ENCODE measurements at places on chromosomes 5 and 9.

GRCh38 chr9:97362777-97363545, 48.9 kb upstream of the TDRD7 start:
- no peak for DNase-seq

GRCh38 chr5:54696931-54697330, 179.4 kb downstream of the SNX18 start:
- DNase-seq = no peak

DNA sequence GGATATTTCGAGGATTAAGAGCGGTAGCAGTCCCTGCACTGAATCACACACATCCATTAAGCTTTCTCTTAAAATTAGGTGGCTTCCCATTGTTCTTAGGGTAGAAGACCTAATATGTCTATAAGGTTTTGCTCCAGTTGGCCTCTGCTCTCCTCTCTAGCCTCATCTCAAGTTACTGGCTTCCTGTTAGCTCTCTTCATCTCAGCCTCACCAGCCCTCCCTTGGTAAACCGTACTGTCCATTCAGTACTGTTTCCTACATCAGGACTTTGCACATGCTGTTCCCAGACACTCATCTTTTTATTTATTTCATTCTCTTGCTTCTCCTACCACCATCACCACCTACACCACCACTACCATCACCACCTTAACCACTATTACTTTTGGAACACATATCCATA, 428.6 kb downstream of the PDE4D start:
- no peak for DNase-seq

- DNase-seq = no peak
Observed at GRCh38 chr5:2991884-2992283, 240.4 kb upstream of the IRX2 start.

DNA sequence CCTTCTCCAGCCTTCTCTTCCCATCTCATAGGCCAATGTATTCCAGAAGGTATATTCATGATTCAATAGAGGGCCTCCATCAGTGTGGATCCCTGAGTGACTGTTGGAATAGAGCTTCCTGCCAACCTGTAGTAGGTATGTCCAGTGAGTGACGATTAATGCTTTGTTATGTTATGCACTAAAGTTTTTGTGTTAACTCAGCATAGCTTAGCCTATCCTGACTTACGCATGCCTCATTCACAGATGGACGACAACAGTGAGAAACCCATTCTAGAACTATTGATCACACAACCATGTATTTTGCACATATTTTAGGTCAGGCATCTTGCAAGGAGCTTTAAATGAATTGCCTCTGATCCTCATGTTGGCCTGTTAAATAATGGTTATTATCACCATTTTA, 225.5 kb upstream of the TRIM32 start:
- no peak for DNase-seq

DNA sequence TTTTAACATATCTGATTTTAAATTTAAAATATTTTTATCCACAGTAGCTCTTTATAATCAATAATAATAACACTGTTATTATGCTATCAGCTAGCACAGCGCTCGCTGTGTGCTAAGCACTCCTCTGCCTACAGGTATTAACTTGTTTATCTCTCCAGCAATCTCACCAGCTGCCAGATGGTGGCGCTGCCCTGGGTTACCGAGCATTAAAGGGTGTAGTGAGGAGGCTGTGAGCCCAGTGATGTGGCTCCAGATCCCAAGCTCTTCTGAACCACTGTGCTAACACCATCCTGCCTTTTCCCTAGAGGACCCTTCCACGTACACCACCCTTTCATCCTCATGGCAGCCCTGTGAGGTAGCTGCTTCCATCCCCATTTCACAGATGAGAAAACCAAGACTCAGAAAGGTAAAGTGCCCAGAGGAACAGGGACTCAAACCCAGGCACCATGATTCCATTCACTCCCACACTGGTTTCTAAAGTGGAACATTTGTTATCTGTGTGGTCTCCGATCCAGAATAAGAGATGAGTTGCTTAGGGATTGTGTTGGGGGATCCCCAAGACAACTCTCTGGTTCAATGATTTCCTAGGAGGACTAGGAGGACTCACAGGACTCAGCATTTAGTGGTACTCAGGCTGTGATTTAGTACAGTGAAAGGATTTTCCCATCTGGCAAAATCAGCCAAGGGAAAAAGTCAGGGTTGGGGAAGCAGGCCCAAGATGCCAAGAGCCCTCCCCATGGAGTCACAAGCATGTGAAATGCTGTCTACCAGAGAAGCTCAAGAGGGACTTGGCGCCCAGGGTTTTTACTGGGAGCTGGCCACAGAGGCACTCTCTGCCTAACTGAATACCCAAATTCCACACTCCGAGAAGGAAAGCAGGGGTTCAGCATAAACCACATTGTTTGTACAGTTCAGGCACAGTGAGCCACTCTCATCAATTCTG, 7.0 kb downstream of the IGFBPL1 start:
- no peak for DNase-seq

- no peak for DNase-seq
Observed at GRCh38 chr5:56006094-56006493, 11.3 kb upstream of the IL6ST start.

- no peak for DNase-seq
Observed at GRCh38 chr9:73269430-73270101, 117.9 kb downstream of the ANXA1 start.

DNA sequence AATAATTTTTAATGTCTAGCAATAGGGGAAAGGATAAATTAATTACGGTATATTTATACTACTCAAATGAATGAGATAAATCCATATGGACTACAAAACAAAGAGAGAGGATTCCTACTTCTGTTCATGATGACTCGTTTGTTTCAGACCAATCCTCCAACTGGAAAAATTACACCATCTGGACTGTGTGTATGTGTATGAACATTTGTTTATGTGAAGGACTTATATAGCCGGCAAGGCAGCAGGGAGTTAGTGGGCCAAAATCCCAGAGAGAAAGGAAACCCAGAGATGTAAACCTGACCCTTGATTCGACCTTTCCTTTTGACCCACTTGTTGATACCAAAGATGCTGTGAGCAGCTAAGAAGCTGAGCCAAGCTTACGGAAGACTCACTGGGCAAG, 20.1 kb downstream of the PDE6A start:
- no peak for DNase-seq

DNA sequence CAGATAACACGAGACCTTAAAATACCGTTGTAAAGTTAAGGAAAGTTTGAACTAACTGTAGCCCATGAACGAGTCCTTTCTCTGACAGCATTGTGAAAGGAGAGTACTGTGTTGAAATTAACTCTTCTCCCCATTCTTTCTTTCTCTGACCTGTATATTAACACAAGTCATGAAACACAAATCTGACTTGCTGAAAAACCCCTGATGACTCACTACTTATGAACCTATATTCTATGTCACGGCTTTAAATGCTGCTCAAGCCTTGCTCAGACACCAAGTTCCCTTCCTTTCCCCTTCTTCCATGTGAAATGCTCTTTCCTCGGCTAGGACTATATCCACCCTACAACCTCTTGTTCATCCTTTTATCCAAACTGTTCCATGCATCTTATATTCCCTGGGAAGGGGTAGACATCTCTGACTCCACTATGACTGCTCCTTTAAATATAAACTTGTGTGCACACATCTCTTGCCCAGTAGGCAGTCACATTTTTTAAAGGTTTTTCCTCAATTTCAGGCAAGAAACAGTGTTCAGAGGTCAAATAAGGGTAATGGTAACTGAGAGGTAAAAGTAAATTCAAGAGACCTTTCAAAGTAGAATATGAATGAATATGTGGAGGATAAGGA, 142.9 kb downstream of the NFIB start:
- DNase-seq = no peak

GRCh38 chr5:97071101-97071500, 71.3 kb downstream of the LIX1 start:
- peak; percentile 29 for DNase-seq

DNA sequence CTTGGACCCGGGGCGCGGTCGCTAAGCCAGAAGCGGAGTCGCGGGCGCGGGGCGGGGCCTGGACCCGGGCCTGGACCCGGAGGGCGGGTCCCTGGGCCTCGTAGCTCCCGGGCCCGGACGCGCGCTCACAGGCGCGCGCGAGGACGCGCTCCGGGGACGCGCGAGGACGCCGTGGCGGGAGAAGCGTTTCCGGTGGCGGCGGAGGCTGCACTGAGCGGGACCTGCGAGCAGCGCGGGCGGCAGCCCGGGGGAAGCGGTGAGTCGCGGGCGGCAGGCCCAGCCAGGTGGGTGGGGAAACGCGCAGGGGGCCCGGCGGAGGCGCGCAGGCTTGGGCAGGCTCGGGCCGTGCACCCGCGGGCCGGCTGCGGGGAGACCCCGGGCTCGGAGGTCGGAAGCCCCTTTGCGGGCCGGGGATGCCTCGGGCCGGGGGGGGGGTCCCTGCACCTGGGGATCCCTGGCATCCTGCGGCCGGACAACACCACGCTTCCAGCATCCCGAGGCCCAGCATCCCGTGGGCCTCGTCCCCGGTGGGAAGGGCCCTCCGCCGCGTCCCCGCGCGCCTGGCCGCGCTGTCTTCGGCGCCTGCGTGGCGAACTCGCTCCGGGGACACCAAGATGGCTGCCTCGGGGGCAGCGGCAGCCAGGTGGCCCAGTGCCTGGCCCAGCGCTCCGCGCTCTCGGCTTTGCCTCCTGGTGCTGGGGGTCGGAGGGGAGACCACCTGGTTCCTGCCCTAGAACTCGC, at the start of gene SFXN1:
TSS of gene SFXN1 (plus strand) at position 177 of the 741 bp plus-strand sequence. CDS start 13,544 bp downstream, outside the sequence.
- peak; percentile 97 for DNase-seq

GRCh38 chr9:97357056-97357455, 49.6 kb downstream of the CCDC180 start:
- no peak for DNase-seq

DNA sequence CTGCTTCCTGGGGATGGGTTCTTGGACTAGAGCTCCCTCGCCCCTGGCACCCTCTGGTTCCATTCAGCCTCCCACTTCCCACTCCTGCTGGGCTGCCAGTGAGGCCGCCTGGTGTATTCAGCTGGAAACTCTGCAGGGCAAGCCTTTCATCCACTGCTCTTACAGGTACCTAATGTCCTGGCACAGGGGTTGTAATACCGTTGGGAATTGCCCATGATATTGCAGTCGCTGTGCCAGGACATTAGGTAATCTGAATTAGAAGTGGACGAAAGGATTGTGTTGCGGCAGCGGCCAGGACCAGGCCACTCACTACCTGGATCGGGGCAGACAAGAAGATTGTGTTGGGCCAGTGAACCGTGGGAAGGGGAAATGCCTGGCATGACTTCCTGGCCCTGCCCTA, 13.1 kb downstream of the TMOD1 start:
- no peak for DNase-seq

GRCh38 chr5:80414113-80414512, 6.2 kb downstream of the ZFYVE16 start:
- DNase-seq = peak; percentile 6

DNA sequence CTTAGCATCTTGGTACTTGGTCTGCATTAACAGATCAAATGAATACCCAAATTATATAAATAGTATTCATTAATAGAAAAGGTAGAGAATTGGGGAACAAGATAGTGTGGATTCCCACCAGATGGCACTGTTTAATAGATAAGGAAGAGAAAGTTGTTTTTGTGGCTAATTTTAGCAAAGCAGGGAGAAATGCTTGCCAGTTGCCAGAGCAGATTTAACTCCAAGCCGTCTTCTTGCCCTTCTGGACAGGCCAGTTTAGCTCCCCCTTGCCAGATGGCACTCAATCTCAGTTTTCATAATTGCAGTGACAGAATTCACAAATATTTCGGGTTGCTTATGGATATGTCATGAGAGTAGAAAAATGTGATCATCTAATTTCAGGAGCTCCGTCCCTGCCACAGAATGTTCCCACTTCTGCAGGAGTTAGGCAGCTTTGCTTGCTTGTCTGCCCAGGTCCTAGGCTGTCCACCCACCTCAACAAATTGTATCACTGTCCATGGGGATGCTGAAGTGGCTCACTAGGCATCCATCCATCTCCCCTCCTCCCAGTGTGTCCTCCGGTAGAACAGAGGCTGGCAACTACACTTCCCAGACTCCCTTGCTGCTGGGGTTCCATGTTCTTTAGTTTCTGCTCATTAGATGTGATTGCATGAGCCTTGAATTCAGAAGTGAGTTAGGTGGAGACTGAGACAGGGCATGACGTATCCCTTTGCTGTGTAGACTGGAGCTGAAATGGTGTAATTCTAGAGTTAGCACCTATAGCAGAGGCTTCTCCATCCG, 11.8 kb upstream of the HEXB start:
- DNase-seq = no peak

- DNase-seq = no peak
Observed at GRCh38 chr9:134054891-134055811, 12.7 kb downstream of the BRD3 start.

DNA sequence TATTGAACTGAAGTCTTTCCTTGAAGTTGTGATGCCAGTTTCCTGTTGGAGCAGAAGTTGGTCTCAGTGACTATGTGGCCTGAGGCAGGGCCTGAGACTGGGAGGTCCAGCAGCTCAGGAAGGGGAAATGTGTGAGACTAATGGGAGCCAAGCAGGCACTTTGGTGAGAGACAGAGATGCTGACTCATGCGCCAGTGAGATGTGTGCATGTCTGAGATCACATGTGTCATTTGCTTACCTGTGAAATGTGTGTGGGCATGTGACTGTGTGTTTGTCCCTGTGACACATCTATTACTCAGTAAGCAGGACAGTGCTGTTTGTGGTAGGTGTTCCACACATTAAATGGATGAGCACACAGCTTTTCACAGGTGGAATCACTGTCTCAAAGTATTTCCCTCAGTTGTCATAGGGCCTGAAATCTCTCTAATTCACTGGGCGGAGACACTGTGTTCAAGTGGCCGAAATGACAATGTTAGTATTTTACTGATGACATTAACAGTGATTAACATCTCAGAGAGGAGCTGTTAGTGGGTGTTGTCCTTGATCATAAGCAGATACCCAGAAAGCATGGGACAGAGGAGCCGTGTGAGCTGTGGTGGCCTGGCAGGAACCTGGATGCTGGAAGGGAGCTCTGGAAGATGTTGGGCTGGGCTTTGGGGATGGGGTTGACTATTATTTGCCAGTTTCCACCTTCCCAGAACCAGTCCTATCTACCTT, 7.4 kb downstream of the NPR2 start:
- DNase-seq = peak; percentile 39

DNA sequence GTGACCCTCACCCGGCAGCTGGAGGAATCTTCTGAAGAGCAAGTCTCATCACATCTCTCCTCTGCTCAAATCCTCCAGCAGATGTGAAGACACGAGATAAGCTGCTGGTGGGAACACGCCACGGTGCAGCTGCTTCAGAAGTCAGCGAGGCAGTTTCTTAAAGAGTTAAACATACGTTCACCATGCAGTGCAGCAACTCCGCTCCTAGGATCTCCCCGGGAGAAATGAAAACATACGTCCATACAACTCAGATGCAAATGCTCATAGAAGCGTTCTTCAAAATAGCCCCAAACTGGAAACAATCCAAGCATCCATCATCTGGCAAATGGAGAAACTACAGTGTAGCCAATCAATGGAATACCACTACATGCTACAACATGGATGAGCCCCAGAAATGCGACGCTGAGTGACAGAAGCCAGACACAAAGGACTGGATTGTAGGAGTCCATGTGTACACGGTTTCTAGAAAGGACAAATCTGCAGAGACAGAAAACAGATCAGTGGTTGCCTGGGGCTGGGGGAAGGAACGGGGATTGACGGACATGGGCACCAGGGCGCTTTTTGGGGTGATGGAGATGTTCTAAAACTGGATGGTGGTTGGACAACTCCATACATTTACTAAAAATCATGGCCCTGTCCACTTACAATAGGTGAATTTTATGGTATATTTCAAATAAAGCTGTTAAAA, 150.6 kb downstream of the COL23A1 start:
- DNase-seq = no peak

- DNase-seq = no peak
Observed at GRCh38 chr9:137610944-137611343, 5.5 kb downstream of the ARRDC1 start.

Data from AG08396 (cell line).